ENCODE measurements at places on chromosomes 1 and 21. TPM values are rescaled to one million over a fixed set of nuclear protein-coding genes. Genes with fewer than 3 reads are reported as not detected.

The ZBTB17 gene
- 36.0 TPM for total RNA-seq

The TBX15 gene
- not detected for total RNA-seq

The PSMD4 gene
- 173 TPM for total RNA-seq

The OR11L1 gene
- total RNA-seq: not detected

The DIRAS3 gene
- not detected for total RNA-seq

The ST6GALNAC3 gene
- total RNA-seq: 0.29 TPM

The SPRR2F gene
- total RNA-seq: not detected

The OR14K1 gene
- total RNA-seq: not detected

The SAMD13 gene
- total RNA-seq: 0.24 TPM

The LRRC71 gene
- total RNA-seq: not detected

The DCDC2B gene
- 0.10 TPM for total RNA-seq

The OR13G1 gene
- not detected for total RNA-seq

The KCNJ6 gene
- not detected for total RNA-seq

The ZBTB8B gene
- total RNA-seq: not detected

The CSRP1 gene
- 67.5 TPM for total RNA-seq

The PPM1J gene
- total RNA-seq: not detected

The NADK gene
- total RNA-seq: 62.2 TPM

The NBPF6 gene
- total RNA-seq: not detected

The AKR7A3 gene
- total RNA-seq: 0.36 TPM

The C1orf74 gene
- 1.5 TPM for total RNA-seq

The IL23R gene
- total RNA-seq: 0.12 TPM

The IL10 gene
- total RNA-seq: not detected

The MCOLN2 gene
- 10.4 TPM for total RNA-seq

The RSPH1 gene
- not detected for total RNA-seq

The CCDC190 gene
- not detected for total RNA-seq

The KRTAP11-1 gene
- total RNA-seq: not detected

The LIPI gene
- total RNA-seq: not detected

The UHMK1 gene
- 58.5 TPM for total RNA-seq

The FCGR3A gene
- 1.1 TPM for total RNA-seq

The KLF17 gene
- not detected for total RNA-seq

The GRIK1 gene
- not detected for total RNA-seq

The RNF11 gene
- 20.7 TPM for total RNA-seq

The FCRL6 gene
- total RNA-seq: not detected

The SERPINC1 gene
- not detected for total RNA-seq

The NEXN gene
- 2.0 TPM for total RNA-seq

The MPC2 gene
- 56.9 TPM for total RNA-seq

The RGS8 gene
- total RNA-seq: not detected

The TRAF3IP3 gene
- total RNA-seq: 478 TPM

The CELA3A gene
- not detected for total RNA-seq

The TGFBR3 gene
- total RNA-seq: 10.1 TPM

Data from activated naive CD4-positive, alpha-beta T cell treated with anti-CD3 and anti-CD28 coated beads, Interleukin-2, amount 10 ng/mL, durations not matched to agents 5 hours and 36 hours (primary cell).